Ureter (tissue), 1 donor: ENCODE measurements at places on chromosomes 1 and 21. TPM values are rescaled to one million over a fixed set of nuclear protein-coding genes. Genes with fewer than 3 reads are reported as not detected.
A peak's percentile ranks its signal among the peaks of the same experiment; 100 is the strongest.

F11R gene
- 166 TPM for total RNA-seq

DNA sequence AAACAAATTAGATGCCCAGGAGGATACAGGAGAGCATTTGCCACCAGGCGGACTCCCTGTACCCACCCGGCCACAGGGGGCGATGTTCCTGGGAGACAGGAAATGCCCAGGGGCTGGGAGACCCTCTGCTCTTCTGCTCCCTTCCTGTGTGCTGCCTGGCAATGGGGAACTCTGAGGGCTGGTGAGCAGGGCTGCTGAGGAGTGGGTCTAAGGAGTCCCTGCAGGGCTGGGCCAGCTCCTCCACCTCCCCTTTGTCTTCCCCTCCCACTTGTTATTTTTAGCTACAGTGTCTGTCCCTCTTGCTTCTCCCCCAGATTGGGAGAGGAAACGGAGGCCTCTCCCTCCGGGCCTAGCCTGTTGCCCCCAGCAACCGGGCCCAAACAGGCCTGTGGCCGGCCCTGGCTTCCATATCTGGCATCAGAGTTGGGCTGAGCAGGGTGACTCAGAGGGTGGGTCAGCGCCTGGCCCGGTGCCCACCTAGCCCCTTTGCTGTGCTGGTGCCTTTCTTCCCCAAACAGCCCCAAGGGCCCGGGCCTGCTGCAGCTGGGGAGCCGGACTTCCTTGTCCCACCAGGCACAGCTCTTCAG is 11.6 kb downstream of the LMNA start:
- DNase-seq: peak; percentile 95

CD52 gene
- total RNA-seq: 9.8 TPM

GRCh38 chr1:238951809-238952208 is 434.6 kb upstream of the CHRM3 start:
- no peak for DNase-seq

GLUL gene
- 418 TPM for total RNA-seq

THEM5 gene
- not detected for total RNA-seq

DNA sequence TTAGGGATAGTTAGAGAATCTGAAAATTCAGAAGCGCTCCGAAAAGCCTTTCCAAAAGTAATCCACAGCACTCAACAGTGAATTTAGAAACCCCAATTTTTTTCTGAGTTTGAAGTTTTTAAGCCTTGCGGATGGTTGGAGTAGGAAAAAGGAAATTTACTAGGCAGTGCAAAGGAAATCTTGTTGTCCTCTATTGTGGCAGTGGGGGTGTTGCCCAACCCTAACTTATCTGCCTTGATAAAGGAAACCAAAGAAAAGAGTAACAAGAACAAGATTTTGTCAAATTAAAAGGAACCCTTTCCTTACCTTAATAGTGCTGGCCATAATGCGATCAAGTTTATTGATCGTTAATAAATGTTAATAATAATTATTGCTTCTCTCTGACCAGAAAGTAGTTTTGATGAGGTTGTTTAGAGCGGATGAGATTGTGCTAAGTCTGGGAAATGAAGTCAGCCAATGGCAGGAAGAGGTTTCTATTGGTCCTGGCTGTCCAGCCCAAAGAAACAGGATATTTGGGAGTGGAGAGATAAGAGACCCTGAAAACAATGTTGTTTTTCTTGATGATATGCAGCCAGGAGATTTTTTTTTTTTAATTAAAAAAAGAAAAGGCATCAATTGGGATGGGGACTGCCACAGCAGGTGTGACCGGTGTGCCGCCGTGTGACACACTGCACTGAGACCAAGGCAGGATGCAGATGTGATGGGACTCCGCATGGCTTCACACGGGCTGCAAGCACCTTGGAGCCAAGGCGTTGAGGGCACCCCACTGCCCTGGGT is at the start of gene ERG:
Gene ERG (minus strand): TSS at position 421 of the 777 bp plus-strand sequence. CDS start 97 bp downstream, at position 324.
- no peak for DNase-seq

DNA sequence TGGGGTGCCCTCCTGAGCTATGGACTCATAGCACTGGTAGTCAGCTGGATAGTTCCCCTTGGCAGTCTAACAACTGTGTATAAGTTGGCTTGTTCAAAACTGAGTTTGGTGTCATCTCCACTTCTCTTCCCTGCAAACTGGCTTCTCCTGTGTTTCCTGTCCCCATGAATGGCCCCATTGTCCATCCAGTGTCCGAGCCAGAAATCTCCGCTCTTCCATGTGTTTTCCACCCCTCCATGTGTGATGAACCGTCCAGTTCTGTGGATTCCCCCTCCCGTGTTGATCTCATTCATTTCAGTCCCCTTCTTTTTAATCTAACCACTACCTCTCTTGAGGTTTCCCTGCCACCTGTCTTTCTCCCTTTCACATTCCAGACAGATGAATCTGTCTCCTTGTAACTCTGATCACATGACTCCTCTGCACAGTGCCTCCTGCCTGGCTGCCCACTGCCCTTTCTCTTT is 195.7 kb downstream of the ROR1 start:
- no peak for DNase-seq

COL24A1 gene
- total RNA-seq: 5.8 TPM

OLFML2B gene
- total RNA-seq: 3.4 TPM

DNA sequence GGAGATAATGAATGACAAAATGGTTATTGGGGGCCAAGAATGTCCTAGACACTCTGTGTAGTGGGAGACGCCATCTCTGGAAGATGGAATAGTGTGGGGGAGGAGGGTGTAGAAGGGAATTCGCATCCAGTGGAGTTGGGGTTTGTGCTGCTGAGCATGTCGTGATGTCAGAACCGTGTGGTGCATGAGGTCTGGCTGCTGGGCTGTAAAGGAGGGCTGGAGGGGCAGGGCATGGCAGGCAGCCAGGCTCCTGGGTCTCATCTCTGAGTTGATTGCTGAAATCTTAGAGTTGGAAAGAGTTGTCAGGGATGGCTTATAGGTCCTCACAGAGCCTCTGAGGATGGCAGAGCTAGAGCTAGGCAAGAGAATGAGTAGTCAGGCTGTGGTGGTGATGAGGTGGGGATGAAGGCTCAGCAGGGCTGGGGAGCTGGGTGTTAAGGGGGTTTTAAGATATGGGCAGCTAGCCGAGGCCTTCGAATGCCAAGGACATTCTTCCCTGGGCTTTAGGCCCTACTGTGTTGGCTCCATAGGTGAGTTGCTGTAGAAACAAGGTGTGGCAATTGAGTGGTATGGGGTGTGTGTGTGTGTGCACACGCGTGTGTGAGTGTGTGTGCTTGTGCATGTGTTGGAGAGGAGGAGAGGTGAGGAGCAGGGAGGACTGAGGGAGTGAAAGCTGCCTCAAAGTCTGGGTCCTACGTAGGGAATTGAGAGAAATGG is 1.9 kb downstream of the PPFIA4 start:
- DNase-seq: no peak

DDR2 gene
- total RNA-seq: 60.3 TPM

RHOC gene
- 187 TPM for total RNA-seq

TMEM201 gene
- total RNA-seq: 21.0 TPM

DNA sequence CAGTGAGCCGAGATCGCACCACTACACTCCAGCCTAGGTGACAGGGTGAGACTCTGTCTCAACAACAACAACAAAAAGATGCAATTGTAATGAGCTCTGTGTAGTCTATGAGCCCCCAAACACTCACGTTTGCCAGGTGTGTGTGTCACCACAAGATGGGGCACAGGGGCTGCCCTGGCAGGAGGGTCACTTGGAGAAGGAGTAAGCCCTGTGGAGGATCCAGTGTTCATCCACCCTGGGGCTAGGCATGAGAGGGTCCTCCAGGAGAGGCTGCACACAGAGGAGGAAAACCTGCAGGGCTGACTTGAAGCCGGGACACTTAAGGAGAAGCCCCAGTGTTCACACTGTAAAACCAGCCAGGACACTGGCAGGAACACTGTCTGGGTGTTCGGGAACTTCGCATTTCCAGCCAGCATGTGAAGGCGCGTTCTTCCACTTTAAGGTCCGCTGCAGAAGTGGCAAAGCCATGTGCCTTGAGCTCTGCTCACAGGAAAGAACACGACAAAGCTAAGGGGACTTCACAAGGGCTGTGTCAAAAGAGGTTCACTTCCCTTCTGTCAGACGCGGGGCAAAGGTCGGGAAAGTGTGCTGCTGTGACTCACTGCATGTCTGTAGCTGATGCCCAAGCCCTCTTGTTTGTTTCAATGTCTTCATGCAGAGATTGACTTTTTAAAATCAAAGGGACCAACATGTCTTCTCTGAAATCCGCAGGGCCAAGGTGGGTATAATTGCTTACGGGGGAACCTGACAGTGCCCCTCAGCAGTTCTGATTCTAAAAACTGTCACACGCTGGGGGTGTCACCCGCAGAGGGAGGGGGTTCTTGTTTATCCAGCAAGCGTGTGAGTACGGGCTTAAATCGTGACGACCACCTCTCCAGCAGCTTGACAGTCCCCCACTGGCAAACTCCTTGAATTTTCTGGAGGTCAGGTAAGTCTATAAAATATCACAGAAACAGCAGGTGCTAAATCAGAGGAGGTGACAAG is 102.8 kb downstream of the RIPK4 start:
- DNase-seq: no peak

CRB1 gene
- 0.18 TPM for total RNA-seq

- DNase-seq: no peak
Measured at GRCh38 chr1:17736625-17737024, 18.5 kb upstream of the ACTL8 start.

- no peak for DNase-seq
Measured at GRCh38 chr21:15414057-15414456, 315.7 kb upstream of the USP25 start.

- DNase-seq: no peak
Measured at GRCh38 chr1:117110774-117111173, 10.8 kb downstream of the TRIM45 start.

GRCh38 chr1:111592389-111593361 is 26.9 kb upstream of the RAP1A start:
- DNase-seq: peak; percentile 91

DNA sequence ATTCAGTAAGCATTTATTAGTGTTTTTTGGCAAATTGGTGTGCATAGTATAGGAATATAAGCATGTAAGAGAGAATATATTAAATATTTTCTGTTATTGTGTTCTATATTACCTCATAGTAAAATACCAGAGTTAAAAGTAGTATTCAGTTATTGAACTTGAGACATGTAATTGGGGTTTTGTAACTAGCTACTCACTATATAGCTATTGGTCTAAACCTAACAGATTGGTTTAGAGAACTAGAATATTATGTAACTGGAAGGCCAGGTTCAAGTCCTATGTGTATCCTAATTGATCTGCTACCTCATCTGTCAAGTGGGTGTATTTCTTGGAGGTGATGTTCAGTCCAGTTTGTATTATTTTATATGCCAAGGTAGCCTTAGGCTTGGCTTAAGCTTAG is 26.3 kb downstream of the CLIC4 start:
- no peak for DNase-seq

TMIGD3 gene
- total RNA-seq: 1.2 TPM

- no peak for DNase-seq
Measured at GRCh38 chr1:28509705-28510272, 3.9 kb downstream of the RCC1 start.

SRGAP2B gene
- 36.4 TPM for total RNA-seq

DLGAP3 gene
- 0.26 TPM for total RNA-seq

CLDN17 gene
- not detected for total RNA-seq

GRCh38 chr1:9721606-9722377 is 70.3 kb downstream of the PIK3CD start:
- DNase-seq: no peak

DNA sequence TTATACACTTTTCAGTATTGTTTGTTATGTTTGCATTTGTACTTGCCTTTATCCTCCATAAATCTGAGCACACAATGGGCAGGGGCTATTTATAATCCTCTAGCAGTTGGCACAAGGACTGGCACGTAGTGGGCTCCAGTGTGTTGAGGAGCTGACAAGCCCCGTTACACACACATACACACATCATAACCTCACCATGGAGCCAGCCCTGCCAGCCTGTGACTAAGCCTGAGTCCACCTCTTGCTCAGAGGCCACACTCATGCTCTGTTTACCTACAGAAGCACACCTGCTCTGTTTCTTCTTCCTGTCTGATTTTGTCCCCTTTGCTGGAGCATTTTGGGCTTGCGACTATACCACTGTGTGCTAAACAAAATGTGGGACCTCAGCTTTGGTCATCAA is 64.5 kb upstream of the SPATA6 start:
- DNase-seq: no peak
